ENCODE measurements at places on chromosomes 7 and 10. TPM values are rescaled to one million over a fixed set of nuclear protein-coding genes. Genes with fewer than 3 reads are reported as not detected.
A peak's percentile ranks its signal among the peaks of the same experiment; 100 is the strongest.

GRCh38 chr10:19888061-19888660 lies 71.9 kb downstream of the PLXDC2 start:
- H3K36me3 ChIP-seq: no peaks in the 10 kb centered on the region
- H3K27me3 ChIP-seq: no peaks in the 10 kb centered on the region
- no peak for DNase-seq
- no peaks in the 10 kb centered on the region for H3K4me1 ChIP-seq
- no peak overlapping the region for H3K4me3 ChIP-seq

DNA sequence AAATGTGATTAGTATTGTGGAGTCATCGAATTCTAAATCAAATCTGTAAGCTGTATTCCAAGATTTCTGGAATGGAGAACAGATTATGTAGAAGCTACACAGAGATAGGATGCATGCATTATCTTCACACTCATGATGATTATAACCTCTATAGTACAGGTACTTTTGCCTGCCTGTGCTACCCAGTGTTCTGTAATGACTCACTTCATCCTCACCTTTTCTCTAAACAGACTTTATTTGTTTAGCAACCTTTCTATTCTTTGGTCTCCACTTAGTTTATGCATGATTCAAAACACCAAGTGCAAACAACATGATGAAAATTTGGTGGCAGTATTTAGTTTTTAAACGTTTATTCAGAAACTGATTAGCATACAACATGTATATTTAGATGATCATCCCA lies 68.4 kb upstream of the PRPS1L1 start:
- H3K27ac ChIP-seq: no peak overlapping the region
- peaks cover 3% of the 10 kb centered on the region for H3K27me3 ChIP-seq
- H3K36me3 ChIP-seq: no peaks in the 10 kb centered on the region
- no peak overlapping the region for H3K4me3 ChIP-seq

DNA sequence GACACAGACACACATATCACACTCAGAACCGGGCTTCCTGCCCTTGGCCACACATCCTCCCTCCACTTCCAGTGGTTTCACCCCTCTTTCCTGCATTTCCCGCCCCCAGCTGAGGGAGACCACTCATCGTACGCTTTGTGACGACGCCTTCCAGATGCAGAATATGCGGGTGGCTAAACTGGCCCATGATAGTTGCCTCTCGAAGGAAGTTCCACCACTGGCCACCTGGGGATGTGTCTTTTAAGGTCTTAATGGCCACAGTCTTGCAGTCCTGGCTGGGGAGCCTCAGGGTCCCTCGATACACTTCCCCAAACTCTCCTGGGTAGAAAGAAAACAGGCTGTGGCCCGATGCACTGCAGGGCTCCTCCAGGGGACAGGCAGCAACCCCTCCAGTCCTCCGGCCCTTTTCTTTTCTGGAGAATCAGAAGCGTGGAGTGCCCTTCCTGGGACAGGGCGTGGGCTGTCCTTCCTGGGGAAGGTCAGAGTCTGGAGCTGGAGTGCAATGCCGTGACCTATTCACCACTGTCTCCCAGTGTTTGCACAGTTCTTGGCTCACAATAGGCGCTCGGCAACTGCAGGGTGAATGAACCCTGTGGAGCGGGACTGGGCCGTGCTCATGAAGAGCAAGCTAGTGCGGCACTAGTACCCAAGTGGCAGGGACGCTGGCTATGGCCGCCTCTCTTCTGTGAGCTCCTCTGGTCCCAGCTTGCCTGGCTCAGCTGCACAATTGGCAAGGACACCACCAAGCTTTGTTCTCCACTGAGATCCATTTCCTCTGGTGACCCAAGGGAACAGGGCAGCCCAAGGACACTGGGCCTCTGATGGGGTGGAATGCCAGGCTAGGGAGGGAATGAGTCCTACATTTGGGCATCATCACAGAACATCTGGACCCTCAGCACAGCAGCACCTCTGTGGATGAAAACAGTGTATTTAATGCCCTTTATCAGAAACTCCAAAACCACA lies 13.2 kb downstream of the EPHA1 start:
- H3K27me3 ChIP-seq: no peaks in the 10 kb centered on the region
- H3K27ac ChIP-seq: no peak overlapping the region
- peaks cover 22% of the 10 kb centered on the region for H3K36me3 ChIP-seq
- no peak for DNase-seq

DNA sequence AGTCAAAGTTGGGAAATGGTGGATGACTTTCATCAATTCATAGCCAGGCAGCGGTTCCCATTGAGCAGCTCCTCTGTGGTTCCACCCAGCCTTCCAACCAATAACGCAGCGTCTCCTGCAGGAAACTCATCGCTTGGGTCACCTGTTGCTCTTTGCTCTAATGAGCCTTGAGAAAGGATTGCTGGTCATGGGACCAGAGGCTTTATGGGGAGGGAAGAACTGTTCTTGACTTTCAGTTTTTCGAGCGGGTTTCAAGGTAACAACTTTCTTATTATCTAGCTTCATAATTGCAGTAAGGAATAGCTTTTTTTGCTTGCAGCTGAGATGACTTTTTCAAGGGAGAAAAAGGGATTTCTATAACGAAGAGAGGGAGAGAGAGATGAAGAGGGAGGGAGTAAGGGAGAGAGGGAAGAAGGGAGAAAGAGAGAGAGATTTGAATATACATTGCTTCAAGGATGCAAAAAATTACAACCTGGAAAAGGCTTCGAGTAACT lies 405 bp upstream of the ENTPD1 start:
- DNase-seq: no peak
- peak overlapping the region; percentile 94 for H3K4me3 ChIP-seq
- peaks cover 61% of the 10 kb centered on the region for H3K4me1 ChIP-seq
- H3K36me3 ChIP-seq: peaks cover 32% of the 10 kb centered on the region
- H3K27me3 ChIP-seq: no peaks in the 10 kb centered on the region

Gene PROSER2
- total RNA-seq: 0.17 TPM

All from activated B cell treated with CpG ODN at 0.5 μM for 24 hours (primary cell).